ENCODE measurements at places on chromosomes 6 and 20. TPM values are rescaled to one million over a fixed set of nuclear protein-coding genes. Genes with fewer than 3 reads are reported as not detected.

DNA sequence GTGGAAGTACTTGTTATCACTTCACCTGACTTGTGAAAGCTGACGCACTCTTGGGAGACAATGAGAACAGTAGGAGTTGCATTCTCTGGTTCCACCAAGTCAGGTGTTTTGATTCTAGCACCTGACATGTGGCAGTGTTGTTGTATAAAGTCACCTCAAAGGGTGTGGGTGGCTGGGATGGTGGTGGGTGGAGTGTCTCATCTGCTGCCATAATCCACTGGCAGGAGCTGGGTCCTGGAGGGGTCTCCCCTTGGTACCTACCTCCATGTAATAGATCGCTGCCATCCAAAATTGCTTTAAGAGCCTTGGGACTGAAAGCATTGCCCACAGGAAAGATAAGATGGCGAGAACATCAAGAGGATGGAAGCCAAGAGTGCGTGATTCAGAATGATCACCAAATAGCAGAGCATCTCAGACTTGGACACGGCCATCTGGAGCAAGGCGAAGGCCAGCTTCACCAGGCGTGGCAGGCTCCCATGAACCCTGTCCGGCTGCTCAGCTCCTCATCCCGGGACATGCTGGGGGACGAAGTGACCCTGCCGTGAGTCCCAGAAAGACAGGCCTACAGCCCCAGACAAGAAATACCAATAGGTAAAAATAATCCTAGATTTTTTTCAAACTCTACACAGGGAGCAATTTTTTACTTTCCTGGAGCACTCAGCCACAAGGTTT lies 56.6 kb downstream of the NPEPL1 start:
- DNase-seq = no peak

Gene GUCA1A
- not detected for total RNA-seq

DNA sequence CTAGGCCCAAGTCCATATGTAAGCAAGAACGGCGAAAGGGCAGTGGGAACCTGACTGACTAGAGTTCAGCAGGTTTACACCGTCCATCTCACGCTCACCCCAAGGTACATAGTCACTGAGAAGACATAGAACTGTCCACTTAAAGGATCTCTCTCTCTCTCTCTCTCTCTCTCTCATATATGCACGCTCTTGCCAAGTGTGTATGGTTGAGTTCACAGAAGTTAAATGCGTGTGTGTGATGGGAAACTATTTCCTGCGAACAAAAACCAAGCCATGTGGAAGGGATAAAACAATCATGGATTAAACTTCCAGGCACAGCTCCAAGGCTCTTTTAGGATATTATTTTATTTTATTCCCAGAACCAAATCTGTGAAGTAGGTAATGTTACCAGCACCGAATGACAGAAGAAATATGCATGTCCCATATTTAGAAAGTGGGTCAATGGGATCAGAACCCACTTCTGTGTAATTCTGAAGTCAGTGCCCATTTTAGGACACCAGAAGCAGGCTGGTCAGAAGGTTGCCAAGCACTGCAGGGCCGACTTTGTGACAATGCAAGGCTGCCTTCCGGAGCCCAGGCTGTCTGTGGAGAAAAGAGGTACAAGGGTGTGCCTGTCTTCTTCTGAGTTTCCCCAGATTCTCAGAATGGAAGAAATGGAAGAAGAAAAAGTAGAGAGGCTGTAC lies 49.2 kb upstream of the MAP7 start:
- no peak for DNase-seq

DNA sequence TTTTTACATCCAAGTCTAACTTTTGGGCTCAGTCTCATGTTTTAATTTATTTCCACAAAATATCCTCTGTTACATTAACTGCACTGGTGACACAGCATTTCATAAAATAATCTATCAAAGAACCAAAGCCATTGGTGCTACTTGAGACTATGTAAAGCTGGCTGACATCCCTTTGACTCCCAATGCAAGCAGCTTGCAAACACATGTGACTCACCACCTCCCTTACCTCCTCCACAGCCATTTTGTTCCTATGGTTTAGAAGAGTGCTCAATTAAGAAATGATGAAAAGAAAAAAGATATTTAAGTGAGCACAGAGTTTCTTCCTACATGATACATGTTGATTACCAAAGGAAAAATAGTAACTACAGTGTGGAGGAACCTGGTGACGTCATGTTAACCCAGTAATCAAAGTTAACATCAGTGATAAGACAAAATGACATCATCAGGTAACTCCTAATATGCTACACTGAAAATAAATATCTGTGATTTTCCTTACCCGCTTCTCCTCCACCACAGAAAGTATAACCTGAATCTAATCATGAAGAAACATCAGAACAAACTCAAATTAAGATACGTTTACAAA lies 53.3 kb upstream of the LGSN start:
- no peak for DNase-seq

Gene GSTA1
- total RNA-seq = 1.7 TPM

Gene SALL4
- total RNA-seq = not detected

Gene TAB2
- total RNA-seq = 80.5 TPM

Gene FAM120B
- 34.6 TPM for total RNA-seq

GRCh38 chr6:79467716-79468115 lies 69.5 kb downstream of the LCA5 start:
- no peak for DNase-seq

- DNase-seq = no peak
Measured at GRCh38 chr6:448296-449056, 56.9 kb downstream of the IRF4 start.

Gene OSBPL2
- total RNA-seq = 51.3 TPM

- no peak for DNase-seq
Measured at GRCh38 chr20:62202083-62202395, 18.0 kb downstream of the HRH3 start.

GRCh38 chr6:26246058-26246457 lies 118.9 kb upstream of the BTN3A2 start:
- no peak for DNase-seq

- no peak for DNase-seq
Measured at GRCh38 chr6:43299338-43300293, 1.6 kb downstream of the SLC22A7 start.

GRCh38 chr20:32224463-32224862 lies 16.8 kb downstream of the POFUT1 start:
- no peak for DNase-seq

Gene SH3BGRL2
- total RNA-seq = 38.3 TPM

- DNase-seq = no peak
Measured at GRCh38 chr6:90414352-90414751, 117.7 kb upstream of the BACH2 start.

- DNase-seq = no peak
Measured at GRCh38 chr6:150721418-150722266, 122.0 kb downstream of the PLEKHG1 start.

GRCh38 chr20:5073660-5074231 lies 46.0 kb downstream of the PCNA start:
- no peak for DNase-seq

Gene LZTS3
- 12.8 TPM for total RNA-seq

DNA sequence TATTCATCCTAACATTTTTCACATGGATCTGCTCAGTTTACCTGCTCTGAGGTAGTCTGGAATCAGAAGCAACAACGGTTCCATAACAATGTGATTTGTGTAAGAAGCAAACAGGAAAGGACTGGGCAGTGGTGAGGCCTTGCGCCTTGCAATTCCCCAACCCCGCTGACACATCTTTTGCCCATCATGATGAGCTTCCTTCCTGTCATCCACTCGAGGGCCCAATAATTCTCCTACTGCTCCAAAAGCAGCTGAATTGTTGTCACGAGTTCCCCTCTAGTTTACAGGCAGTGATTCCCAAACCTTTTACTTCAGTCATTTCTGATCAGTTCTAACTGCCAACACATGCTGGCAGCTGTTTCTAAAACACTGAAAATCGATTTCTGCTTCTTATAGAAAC lies 22.9 kb downstream of the STX7 start:
- DNase-seq = no peak

Gene TRIM15
- not detected for total RNA-seq

- no peak for DNase-seq
Measured at GRCh38 chr20:7327810-7328209, 560.3 kb downstream of the BMP2 start.

Gene ADGRF1
- total RNA-seq = 8.3 TPM

- DNase-seq = no peak
Measured at GRCh38 chr6:53320964-53321363, 27.8 kb downstream of the ELOVL5 start.

- no peak for DNase-seq
Measured at GRCh38 chr6:16386057-16386456, 147.7 kb downstream of the GMPR start.

GRCh38 chr6:62367601-62368000 lies 81.6 kb upstream of the KHDRBS2 start:
- no peak for DNase-seq

- DNase-seq = no peak
Measured at GRCh38 chr6:4055420-4056041, 23.4 kb downstream of the FAM217A start.

Gene NEU1
- 26.0 TPM for total RNA-seq

DNA sequence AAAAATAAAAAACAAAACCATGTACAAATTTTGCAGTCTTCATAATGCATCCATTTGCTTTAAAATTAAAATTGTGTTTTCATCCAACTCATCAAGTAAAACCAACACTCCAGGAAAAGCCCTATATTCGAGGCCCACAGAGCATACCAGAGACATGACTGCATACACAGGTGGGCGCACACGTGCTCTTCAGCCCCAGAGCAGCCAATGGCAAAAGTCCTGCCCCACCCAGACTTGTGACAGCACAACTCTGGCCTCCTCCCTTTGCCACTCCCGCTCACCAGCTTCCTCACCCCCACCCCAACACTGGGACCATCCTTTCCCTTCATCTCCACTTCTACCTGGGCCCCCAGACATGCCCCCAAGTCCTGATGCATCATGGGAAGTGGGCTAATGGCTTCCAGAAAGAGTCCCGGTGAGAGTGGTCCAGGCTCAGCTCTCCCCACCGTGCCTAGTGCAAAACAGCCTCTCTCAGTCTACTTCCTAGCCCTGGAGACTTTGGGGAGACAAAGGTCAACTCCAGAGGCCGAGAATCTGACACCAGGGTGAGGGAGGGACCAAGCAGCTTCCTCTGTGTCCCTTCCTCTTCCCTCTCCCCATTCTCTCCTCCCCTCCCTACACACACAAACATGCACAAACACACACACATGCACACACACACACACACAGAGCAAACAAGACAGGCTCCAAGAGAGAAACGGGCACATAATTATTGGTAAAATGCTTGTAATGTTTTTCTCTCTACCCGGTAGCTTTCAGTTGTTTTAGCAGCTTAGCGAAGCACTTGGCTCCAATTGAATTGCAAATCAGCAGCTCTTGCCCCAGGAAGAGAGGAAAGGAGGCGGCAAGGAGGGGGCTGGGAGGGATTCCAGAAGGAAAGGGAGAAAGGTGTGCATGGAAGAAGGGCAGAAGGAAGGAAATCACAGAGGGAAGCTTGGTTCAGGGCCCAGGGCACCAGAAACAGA lies 14.3 kb downstream of the GRM4 start:
- DNase-seq = no peak

- no peak for DNase-seq
Measured at GRCh38 chr6:119355157-119355556, 5.6 kb upstream of the MAN1A1 start.

DNA sequence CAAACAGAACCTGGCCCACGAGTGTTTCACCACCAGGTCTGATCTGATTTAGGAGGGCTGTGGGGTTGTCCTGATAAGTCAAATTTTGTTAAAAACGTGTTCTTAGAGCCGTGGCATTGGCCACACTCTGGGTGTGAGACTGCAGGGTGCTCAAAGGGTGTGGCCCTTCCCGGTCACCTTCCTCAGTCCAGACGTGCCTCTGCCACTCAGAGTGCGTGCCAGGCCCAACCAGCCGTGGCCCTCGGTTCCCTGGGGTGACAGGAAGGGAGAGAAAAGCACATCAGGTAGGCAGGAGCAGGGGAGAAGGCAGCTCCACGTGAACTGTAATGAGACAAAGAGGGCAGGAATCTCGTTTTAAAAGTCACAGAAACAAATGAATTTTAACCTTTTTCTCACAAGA lies 115.4 kb downstream of the FAM120B start:
- DNase-seq = peak; percentile 67

Gene OLIG3
- not detected for total RNA-seq

- no peak for DNase-seq
Measured at GRCh38 chr6:164344801-164345291, 930.3 kb downstream of the QKI start.

- no peak for DNase-seq
Measured at GRCh38 chr6:158347335-158347734, 35.1 kb downstream of the TULP4 start.

DNA sequence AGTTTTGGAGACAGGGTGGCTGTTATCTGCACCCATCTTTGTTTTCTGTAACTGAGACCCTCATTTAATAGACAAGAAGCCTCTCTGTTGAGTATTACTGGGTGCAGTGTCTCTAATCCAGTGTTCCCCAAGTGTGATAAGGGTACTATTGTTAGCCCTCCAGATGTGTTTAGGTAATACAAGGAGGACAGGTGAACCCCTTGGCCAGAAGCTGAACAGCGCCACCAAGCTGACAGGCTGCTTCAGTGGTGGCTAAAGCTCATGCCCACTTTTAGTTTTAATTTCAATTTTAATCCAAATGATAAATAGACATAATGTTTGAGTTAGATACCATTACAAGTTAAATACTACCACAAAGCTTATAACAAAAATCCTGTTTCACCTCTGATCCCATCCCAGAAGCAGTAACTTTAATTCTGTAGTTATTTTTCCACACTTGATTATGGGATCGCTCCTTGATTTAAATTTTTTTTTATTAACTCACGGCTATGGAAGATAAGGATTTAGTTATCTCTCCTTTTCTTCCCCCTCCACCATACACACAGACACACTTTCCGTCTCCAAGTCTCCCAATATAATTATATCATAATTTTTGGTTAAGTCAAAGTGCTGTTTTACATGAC lies 8.4 kb upstream of the STK35 start:
- no peak for DNase-seq

- DNase-seq = no peak
Measured at GRCh38 chr20:32352121-32352720, 5.9 kb upstream of the ASXL1 start.

DNA sequence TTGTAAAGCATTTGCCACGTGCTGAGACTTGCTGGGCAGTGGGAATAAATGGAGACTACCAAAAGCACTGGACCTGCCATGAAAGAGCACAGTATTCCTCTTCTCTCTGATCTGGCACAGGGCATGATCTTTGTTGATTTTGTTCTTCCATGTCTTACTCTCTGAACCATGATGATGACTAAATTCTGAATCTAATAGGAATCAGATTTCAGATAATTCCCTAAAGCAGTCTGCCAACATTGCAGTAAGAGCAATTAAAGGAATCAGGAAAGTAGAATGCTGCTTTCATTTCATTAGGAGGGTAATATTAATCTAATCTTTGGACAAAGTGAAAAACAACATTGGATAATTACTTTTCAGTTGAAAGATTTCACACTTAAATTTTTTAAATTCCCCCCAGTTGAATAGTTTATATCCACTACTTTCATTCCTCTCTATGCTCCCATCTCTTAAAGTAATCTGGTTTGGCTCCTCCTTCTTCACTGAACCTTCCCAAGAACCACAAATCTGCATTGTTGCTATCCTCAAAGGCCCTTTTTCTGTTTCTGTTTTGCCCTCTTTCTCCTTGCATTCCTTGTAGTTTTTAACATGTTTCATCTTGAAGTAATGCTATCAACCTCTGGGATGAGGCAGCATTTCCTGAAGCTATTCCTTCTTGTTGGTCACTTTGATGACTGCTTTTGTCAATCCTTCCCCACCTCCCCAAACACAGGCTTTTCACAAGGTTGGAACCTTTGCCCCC lies 243.2 kb upstream of the TENT5A start:
- no peak for DNase-seq

Gene MTHFD1L
- total RNA-seq = 2.7 TPM

- peak; percentile 58 for DNase-seq
Measured at GRCh38 chr6:169858293-169858934, 107.0 kb downstream of the ERMARD start.

Gene SAPCD1
- not detected for total RNA-seq

Gene PNLDC1
- total RNA-seq = not detected

GRCh38 chr20:1322511-1323245 lies 6.3 kb downstream of the SDCBP2 start:
- no peak for DNase-seq

Data from vagina (tissue), 2 donors.